ENCODE measurements at places on chromosomes 4 and X.

GRCh38 chr4:139676365-139676764, 10.7 kb downstream of the MGST2 start:
- H3K4me1 ChIP-seq, result no peaks in the 10 kb centered on the region
- no peak for DNase-seq
- no peak overlapping the region for H3K4me3 ChIP-seq

- no peaks in the 10 kb centered on the region for H3K4me1 ChIP-seq
- H3K27ac ChIP-seq, result no peak overlapping the region
- no peak for DNase-seq
- no peak overlapping the region for H3K4me3 ChIP-seq
- H3K27me3 ChIP-seq, result no peaks in the 10 kb centered on the region
Observed at GRCh38 chr4:68817386-68817785, 1.6 kb downstream of the UGT2B10 start.

DNA sequence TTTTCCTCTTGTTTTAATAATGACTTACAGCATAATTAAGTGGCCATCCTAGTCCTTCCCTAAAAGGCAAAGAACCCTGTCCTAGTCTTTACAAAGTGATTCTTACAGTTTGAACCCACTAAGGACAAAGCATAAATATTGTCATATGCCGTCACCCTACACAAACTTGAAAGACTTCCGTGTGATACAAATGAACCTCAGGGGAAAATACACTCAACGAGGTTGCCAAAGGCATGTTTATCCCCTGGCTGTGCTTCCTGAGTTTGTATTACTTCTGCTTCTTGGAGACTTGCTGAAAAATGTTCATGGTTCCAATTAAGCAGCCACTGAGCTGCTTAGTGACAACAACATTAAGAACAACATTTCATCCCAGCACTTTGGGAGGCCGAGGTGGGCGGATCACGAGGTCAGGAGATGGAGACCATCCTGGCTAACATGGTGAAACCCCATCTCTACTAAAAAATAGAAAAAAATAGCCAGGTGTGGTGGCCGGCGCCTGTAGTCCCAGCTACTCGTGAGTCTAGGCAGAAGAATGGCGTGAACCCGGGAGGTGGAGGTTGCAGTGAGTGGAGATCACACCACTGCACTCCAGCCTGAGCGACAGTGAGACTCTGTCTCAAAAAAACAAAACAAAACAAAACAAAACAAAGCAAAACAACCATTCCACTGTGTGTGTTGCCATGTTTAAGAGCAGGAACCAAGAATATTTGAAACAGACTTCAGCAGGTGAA, 16.2 kb downstream of the RASSF6 start:
- peaks cover 20% of the 10 kb centered on the region for H3K4me1 ChIP-seq
- H3K27me3 ChIP-seq, result no peaks in the 10 kb centered on the region
- H3K27ac ChIP-seq, result no peak overlapping the region

- no peaks in the 10 kb centered on the region for H3K27me3 ChIP-seq
- no peaks in the 10 kb centered on the region for H3K36me3 ChIP-seq
- DNase-seq, result no peak
- H3K4me3 ChIP-seq, result no peak overlapping the region
- no peaks in the 10 kb centered on the region for H3K4me1 ChIP-seq
Observed at GRCh38 chr4:114310296-114310925, 288.2 kb upstream of the UGT8 start.

GRCh38 chr4:80225595-80225994, 28.3 kb downstream of the PRDM8 start:
- H3K36me3 ChIP-seq, result no peaks in the 10 kb centered on the region
- no peaks in the 10 kb centered on the region for H3K27me3 ChIP-seq
- H3K27ac ChIP-seq, result no peak overlapping the region
- H3K4me1 ChIP-seq, result no peaks in the 10 kb centered on the region
- H3K4me3 ChIP-seq, result no peak overlapping the region

- peaks cover 6% of the 10 kb centered on the region for H3K4me1 ChIP-seq
- H3K27ac ChIP-seq, result no peak overlapping the region
- H3K36me3 ChIP-seq, result no peaks in the 10 kb centered on the region
- DNase-seq, result no peak
- peaks cover 2% of the 10 kb centered on the region for H3K27me3 ChIP-seq
- H3K4me3 ChIP-seq, result no peak overlapping the region
Observed at GRCh38 chr4:165489786-165490185, 111.0 kb downstream of the CPE start.

GRCh38 chrX:139784807-139785206, 76.8 kb upstream of the MCF2 start:
- no peak overlapping the region for H3K4me3 ChIP-seq
- H3K27me3 ChIP-seq, result no peaks in the 10 kb centered on the region
- no peak for DNase-seq
- H3K4me1 ChIP-seq, result no peaks in the 10 kb centered on the region
- H3K27ac ChIP-seq, result no peak overlapping the region

GRCh38 chr4:165191348-165191656, 16.1 kb upstream of the KLHL2 start:
- no peaks in the 10 kb centered on the region for H3K27me3 ChIP-seq
- no peak overlapping the region for H3K27ac ChIP-seq
- no peaks in the 10 kb centered on the region for H3K36me3 ChIP-seq
- H3K4me1 ChIP-seq, result no peaks in the 10 kb centered on the region
- H3K4me3 ChIP-seq, result no peak overlapping the region

- H3K27me3 ChIP-seq, result no peaks in the 10 kb centered on the region
- no peak for DNase-seq
- H3K36me3 ChIP-seq, result peaks cover 3% of the 10 kb centered on the region
- peaks cover 60% of the 10 kb centered on the region for H3K4me1 ChIP-seq
Observed at GRCh38 chr4:1711571-1712215, 426 bp downstream of the SLBP start.

GRCh38 chr4:26029568-26030131, 115.6 kb downstream of the SMIM20 start:
- H3K27ac ChIP-seq, result no peak overlapping the region
- H3K4me3 ChIP-seq, result no peak overlapping the region
- no peaks in the 10 kb centered on the region for H3K36me3 ChIP-seq
- no peaks in the 10 kb centered on the region for H3K4me1 ChIP-seq
- H3K27me3 ChIP-seq, result peaks cover 18% of the 10 kb centered on the region

DNA sequence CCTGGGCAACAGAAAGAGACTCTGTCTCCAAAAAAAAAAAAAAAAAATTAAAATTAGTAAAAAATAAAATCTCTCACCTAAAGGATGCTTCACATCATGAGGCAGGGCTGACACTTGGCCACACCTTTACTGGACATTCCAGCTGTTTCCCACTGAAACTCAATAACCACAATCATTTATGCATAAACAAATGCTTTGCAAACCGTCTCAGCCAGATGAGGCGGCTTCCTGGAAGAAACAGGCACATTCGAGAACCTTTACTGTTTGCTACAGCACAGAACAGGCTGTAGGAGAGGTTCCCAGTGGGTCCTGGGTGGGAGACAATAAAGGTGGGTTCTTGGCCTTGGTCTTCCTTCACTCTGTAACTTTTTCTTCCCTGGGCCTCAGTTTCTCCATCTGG, 10.9 kb upstream of the TBC1D14 start:
- DNase-seq, result no peak
- H3K36me3 ChIP-seq, result no peaks in the 10 kb centered on the region
- H3K4me3 ChIP-seq, result no peak overlapping the region
- peaks cover 44% of the 10 kb centered on the region for H3K4me1 ChIP-seq
- no peaks in the 10 kb centered on the region for H3K27me3 ChIP-seq

GRCh38 chr4:78298618-78299017, 241.5 kb downstream of the FRAS1 start:
- H3K27me3 ChIP-seq, result peaks cover 5% of the 10 kb centered on the region
- H3K4me1 ChIP-seq, result no peaks in the 10 kb centered on the region
- no peak for DNase-seq

- DNase-seq, result no peak
- H3K36me3 ChIP-seq, result no peaks in the 10 kb centered on the region
- no peaks in the 10 kb centered on the region for H3K4me1 ChIP-seq
- H3K4me3 ChIP-seq, result no peak overlapping the region
Observed at GRCh38 chr4:182585321-182585720, 331.9 kb downstream of the DCTD start.

DNA sequence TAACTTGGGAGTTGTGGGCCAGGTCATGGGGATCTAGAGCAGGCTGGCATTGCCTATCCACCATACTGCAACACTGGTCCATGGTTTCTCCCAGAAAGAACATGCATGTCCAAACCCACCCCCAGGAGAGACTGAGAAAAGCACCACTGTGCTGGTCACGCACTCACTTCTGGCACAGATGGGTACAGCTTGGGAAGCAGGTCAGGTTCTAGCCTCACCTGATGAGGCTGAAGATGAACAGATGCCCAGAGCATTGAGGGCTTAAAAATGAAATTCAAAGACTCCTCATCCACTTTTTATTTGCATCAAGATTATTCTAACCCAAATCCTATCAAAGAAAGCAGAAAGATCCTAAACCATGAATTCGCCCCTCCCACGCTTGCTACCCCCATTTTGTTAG, 125.9 kb upstream of the RAI2 start:
- peaks cover 12% of the 10 kb centered on the region for H3K4me1 ChIP-seq
- no peak overlapping the region for H3K4me3 ChIP-seq
- DNase-seq, result no peak
